ENCODE measurements at places on chromosomes 6 and 20.

DNA sequence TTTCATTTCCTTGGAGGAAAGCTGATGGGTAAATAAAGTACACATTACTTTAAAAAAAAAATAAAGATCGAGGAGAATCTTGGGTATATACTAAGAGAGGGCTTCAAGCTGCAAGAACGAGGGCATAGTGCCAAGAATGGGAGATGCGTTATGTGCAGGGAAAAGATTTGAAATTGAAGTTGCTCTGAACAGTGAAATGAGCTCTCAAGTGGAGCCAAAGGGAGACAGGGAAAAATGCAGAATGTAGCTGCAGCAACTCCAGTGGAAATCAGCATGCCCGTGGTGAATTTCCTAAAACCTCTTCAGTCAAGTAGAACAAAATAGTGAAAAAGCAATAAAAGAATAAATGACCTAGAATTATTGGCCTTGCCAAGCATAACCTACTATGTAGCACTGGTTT, 11.4 kb upstream of the COL9A1 start:
- DNase-seq: no peak

- DNase-seq: no peak
Observed at GRCh38 chr6:140355476-140355875, 981.0 kb upstream of the CITED2 start.

- DNase-seq: no peak
Observed at GRCh38 chr20:44805335-44805978, 4.9 kb downstream of the RIMS4 start.

DNA sequence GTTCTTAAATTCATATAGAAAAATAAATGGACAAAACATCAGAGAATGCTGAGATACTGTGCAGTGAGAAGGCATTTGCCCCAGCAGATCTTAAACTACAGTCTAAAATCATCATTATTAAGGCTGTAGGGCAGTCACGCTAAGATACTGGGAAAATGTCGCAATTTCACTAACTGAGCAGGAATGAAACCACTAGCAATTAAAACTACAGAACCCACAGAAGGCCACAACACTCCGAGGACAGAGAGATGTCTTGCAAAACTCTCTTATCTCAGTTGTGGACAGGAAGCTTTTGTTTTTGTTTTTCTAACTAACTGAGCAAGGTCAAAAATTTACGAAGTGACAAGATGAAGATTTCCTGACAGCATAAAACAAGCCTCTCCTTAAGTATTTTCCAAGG, 18.2 kb downstream of the GNAS-AS1 start:
- DNase-seq: no peak

DNA sequence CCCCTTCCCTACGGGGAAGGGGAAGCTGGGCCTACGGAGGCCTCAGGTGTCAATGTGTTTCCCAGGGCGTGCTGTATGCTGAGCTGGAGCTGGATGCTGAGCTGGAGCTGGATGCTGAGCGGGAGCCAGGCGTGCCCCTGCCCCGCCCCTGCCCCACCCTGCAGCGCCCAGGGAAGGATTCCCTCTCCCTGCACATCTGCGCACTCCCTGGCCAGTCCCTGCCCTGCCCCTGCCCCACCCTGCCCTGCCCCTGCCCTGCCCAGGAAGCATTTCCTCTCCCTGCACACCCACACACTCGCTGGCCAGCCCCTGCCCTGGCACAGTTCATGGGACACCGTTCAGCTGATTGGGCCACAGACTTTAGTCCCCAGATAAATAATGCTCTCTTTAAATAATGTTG, 196.8 kb downstream of the SMOC2 start:
- DNase-seq: no peak

- DNase-seq: peak; percentile 25
Observed at GRCh38 chr6:139852488-139853140, 478.2 kb upstream of the CITED2 start.

- no peak for DNase-seq
Observed at GRCh38 chr6:26185802-26186201, 98.6 kb downstream of the HFE start.

- DNase-seq: no peak
Observed at GRCh38 chr6:6998194-6998569, 109.6 kb upstream of the RREB1 start.

GRCh38 chr6:64482631-64483030, 847.0 kb downstream of the PHF3 start:
- DNase-seq: no peak

- DNase-seq: no peak
Observed at GRCh38 chr20:56949318-56949717, 317.1 kb downstream of the BMP7 start.

- DNase-seq: no peak
Observed at GRCh38 chr20:13259921-13260320, 38.8 kb downstream of the ISM1 start.

- no peak for DNase-seq
Observed at GRCh38 chr6:28914941-28915340, 8.8 kb downstream of the TRIM27 start.

DNA sequence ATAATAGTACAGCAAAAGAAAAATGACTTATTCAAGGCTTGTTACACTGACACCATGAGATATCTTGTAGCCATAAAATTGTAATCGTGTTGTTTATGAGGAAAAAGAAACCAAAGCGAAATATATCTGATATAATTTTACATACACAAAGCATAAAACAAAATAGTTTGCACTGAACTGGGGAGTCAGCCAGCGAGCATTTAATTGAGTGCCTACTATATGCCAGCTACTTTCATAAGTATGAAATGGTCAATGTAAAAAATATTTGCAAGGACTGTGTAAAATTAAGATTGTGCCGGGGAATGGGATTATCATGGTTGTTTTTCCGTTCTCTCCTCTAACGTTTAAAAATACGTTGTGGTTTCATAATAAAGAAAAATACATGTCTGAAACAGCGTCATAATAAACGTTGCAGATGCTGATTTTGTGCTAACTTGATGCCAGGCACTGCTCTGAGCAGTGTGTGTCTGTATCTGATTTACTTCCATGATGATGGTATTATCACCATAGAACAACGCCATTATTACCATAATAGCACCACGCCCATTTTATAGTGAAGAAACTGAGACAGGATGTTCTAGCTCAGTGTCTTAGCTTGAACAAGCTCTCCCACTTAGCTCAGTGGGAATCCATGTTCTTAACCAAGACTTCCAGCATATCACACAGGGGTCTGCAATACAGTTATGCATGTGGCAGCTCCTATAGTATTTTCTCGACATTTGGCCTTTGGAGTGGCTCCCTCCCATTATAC, 144.6 kb downstream of the BCAS1 start:
- no peak for DNase-seq

DNA sequence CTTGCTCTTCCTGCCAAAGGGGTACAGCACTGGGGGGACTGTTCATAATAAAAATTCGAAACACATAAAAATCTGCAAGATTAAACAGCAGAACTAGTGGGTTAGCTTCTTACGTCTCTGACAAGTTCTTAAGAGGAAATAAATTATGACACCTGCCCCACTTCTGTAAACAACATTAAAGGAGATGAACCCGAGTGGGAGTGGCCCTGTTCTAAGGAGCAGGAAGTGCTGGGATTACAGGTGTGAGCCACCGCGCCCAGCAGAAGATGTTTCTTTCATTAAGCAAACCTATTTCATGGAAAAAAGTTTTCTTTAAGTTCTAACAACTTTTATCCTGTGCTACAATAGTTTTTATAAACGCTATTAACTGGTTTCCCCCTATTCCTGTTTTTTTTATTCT, 24.6 kb downstream of the USP45 start:
- DNase-seq: no peak

GRCh38 chr6:78896227-78896626, 28.9 kb downstream of the IRAK1BP1 start:
- DNase-seq: no peak

- DNase-seq: peak; percentile 4
Observed at GRCh38 chr6:24313251-24314141, 44.4 kb downstream of the DCDC2 start.

- no peak for DNase-seq
Observed at GRCh38 chr6:20099156-20099555, 113.1 kb downstream of the MBOAT1 start.

DNA sequence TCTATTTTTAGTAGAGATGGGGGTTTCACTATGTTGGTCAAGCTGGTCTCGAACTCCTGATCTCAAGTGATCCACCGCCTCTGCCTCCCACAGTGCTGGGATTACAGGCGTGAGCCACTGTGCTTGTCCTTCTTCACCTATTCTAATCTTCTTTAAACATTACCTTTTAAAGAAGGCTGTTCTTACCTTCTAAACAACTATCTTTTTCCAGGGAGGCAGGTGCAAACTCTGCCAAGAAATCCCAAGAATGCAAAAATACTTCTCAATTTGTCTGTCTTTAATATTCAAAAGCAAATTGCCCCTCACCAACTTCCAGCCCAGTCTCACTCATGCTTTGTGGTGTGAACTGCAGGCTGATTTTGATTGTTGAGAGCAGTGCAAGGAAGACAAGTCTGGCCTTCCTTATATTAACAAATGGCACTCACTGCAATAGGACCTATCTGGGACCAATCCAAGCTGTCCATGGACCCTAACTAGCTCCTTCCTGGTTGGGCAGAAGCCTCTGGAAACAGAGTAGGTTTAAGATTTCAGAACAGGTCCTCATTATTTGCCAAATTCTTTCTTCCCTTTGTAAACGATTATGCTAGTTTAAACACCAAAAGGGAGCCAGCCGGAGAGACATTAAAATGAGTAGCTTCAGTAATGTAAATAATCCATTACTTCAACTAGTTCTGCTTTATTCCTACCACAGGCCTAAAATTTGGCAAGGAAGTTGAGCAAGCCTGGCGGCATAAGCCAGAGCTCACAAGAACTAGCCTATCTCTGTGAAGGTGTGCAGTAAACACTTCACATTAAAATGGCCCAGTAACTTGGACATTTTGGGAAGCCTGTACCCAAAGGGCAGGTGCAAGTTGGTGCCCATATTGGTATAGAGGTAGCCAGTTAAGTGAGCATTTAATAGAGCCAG, 1.6 kb downstream of the SCAND1 start:
- peak; percentile 17 for DNase-seq

GRCh38 chr6:12047792-12048432, 35.8 kb downstream of the HIVEP1 start:
- DNase-seq: no peak

DNA sequence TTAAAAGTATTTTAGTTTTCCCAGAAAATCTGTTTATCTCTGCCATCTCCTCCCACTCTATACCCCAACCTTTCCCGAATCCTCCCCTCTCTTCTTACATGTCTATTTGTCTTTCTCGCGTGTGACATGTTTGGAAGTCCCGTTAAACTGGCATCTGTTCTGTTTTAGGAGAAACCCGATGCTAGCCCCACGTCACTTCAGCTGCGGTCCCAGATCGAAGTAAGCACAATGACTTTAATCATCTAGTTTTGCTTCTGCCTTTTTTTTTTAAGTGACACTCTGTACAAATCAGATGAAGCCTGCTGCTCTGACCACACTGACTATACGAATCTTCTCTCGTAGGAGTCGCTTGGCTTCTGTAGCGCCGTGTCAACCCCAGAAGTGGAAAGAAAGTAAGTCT, 97.4 kb downstream of the SASH1 start:
- no peak for DNase-seq

GRCh38 chr6:89542866-89543265, 95.7 kb downstream of the LYRM2 start:
- no peak for DNase-seq

- DNase-seq: peak; percentile 21
Observed at GRCh38 chr6:147285087-147285855, 81.1 kb downstream of the STXBP5 start.

DNA sequence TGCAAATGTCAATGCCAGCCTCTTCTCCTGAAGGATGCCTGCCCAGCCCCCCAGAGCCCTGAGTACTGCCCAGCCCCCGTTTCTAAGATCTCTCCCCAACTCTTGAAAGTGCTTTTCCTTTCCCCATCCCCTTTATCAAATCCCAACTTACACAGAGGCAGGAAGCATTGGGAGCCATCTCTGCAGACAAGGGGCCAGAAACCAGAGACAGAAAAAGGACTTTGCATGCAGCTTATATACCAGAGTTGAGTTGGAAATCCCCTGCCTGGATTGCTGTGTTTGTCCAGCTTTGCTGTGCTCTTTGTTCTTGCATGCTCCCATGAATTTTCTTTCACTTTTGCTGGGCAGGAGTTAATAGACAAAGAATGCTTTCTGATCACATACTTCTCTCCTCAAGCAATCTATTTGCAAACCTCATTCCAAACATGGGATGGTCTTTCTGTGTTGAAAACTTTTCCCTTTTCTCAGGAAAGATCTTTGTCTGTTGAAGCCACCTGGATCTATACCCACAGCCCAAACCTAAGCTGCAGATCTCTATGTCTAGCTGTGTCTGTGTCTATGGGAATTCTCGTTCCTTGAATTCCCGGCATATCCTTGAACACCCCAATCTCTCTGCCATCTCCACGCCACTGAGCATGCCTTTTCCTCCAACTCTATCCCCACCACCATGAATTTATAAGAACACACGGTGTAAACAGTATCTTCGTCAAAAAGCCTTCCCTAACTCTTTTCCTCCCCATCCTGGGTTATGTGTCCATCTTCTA, at the start of gene UBD:
Gene UBD (minus strand): TSS at position 209 of the 764 bp plus-strand sequence. CDS start 31 bp downstream, at position 178.
- DNase-seq: no peak

GRCh38 chr20:36684747-36685146, 38.8 kb upstream of the SLA2 start:
- DNase-seq: no peak

DNA sequence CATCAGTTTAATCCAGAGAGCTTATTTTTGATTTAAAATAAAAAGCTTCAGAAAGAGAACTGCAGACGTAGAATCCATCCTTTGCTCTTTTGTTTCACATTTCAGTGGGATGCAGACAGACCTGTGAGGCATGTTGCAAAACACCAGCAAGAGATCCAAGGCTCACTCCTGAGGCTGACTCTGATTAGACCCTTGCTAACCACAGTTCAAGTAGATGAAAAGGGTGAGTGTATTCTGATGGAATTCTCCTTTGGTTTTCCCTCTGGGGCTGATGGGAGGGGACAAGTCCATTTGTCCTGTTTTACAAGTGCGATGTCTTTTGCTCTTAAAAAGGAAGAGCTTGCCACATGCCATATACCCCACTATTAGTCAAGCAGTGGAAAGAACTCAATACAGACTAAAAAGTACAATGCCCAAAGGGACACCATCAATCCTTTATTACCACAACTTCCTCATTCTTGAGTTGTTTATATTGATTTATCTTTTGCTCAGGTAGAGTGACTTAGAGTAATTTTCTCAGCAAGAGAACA, 772.7 kb downstream of the MAFB start:
- DNase-seq: no peak

- DNase-seq: no peak
Observed at GRCh38 chr6:19896693-19897010, 59.5 kb downstream of the ID4 start.

- DNase-seq: no peak
Observed at GRCh38 chr6:137105375-137105774, 60.6 kb upstream of the IL20RA start.

DNA sequence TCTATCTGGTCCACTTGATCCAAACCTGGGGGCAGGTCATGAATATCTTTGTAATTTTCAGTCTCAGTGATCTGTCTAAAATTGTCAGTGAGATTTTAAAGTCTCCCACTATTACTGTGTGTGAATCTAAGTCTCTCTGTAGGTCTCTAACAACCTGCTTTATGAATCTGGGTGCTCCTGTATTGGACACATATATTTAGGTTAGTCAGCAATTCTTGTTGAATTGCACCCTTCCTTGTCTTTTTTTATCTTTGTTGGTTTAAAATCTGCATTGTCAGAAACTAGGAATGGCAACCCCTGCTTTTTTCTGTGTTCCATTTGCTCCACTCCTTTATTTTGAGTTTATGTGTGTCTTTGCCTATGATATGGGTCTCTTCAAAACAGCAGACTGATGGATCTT, 140.7 kb downstream of the ASCC3 start:
- no peak for DNase-seq

- DNase-seq: no peak
Observed at GRCh38 chr20:41030531-41031242, 2.1 kb downstream of the TOP1 start.

GRCh38 chr20:49584418-49585382, 16.8 kb upstream of the PTGIS start:
- no peak for DNase-seq

Data from kidney capillary endothelial cell (primary cell).